ENCODE measurements at places on chromosomes 16 and 17. TPM values are rescaled to one million over a fixed set of nuclear protein-coding genes. Genes with fewer than 3 reads are reported as not detected.

Gene GGT6
- 187 TPM for total RNA-seq

Gene TNS4
- total RNA-seq = 730 TPM

Gene ABCC11
- total RNA-seq = 1.4 TPM

Gene DEXI
- 35.9 TPM for total RNA-seq

Gene GALR2
- total RNA-seq = not detected

DNA sequence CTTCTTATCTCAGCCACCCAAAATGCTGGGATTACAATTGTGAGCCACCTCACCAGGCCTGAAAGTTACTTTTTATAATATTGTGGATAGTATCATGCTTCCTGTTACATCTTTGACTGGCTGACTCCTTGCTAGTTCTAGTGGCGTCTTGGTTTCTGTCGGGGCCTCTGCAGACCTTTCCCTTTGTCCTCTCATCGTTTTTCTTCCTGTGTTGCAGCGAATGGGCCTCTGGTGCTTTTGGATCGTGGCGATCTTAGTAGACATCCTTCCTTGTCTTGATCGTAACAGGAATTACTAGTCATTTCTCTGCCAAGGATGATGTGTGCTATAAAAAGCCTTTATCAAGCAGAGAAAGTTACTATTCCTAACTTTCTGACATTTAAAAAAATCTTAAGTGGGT, 20.8 kb downstream of the ASPSCR1 start:
- H3K4me3 ChIP-seq = no peak overlapping the region
- peaks cover 10% of the 10 kb centered on the region for H3K4me1 ChIP-seq
- peaks cover 13% of the 10 kb centered on the region for H3K36me3 ChIP-seq
- H3K27me3 ChIP-seq = no peaks in the 10 kb centered on the region
- no peak for DNase-seq
- H3K27ac ChIP-seq = no peak overlapping the region

GRCh38 chr17:64534187-64534586, 27.4 kb downstream of the CEP95 start:
- no peaks in the 10 kb centered on the region for H3K27me3 ChIP-seq
- no peak overlapping the region for H3K27ac ChIP-seq
- no peak overlapping the region for H3K4me3 ChIP-seq
- H3K36me3 ChIP-seq = peaks cover 95% of the 10 kb centered on the region

GRCh38 chr16:2333772-2334379, 6.7 kb downstream of the ABCA3 start:
- H3K27me3 ChIP-seq = no peaks in the 10 kb centered on the region
- no peak overlapping the region for H3K27ac ChIP-seq
- DNase-seq = no peak
- H3K36me3 ChIP-seq = no peaks in the 10 kb centered on the region

DNA sequence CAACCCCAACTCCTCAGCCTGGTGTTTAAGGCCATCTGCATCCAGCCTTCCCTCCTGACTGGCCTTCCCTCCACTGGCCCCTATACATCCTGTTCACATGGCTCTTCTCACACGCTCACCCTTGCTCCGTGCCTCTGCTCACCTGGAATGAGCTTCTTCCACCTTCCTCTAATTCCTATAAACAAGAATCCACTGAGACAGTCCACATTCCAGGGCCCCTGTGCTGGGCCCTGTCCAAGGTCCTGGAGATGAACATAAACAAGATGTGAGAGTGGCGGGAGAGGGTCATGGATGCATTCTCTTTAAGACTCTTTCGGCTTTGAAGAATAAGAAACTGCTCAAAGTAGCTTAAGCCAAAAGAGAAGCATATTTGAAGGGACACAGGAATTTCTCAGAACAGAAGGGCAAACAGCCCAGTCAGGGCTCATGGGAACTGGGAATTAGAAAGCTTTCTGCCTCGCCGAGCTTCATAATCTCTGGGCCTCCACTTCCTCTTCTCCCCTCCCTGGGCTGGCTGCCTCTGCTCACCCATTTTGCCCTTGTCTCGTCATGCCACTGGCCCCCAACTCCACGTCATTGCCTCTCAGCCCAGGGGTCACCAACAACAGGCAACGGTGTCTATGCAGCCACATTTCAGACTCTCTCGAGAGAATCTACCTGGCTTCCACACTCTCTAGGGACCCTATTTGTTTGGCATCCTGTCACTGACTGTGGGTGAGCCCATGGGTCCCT, 13.5 kb downstream of the SPPL2C start:
- no peak for DNase-seq
- no peaks in the 10 kb centered on the region for H3K36me3 ChIP-seq
- H3K4me1 ChIP-seq = no peaks in the 10 kb centered on the region
- H3K27ac ChIP-seq = no peak overlapping the region

DNA sequence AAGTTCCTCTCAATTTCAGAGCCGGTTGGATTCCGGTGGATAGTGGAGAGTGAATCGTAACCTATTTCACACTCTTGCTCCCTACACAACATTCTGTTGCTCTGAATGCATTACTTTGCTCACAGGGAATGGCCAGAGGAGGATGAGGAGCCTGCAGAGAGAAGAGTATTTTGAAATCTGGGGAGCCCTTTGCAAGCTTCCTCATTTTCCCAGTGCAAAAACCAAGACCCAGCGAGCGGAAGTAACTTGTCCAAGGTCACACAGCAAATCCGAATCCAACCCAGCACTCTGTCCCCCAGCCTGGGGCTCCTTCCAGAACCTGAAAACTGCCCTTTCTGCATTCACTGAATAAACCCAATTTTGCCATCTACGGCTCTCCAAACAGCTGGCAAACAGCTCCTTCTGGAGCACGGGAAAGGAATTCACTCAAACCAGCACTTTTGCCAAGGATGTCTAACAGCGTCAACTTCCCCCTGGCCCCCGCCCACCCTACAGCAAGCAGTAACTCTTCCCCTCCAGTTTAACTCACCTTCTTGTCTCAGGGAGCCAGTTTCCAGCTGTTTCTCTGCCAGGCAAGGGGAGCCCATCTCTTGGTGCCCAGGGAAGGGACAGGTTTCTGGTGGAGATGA, 557 bp downstream of the KCNG4 start:
- H3K27me3 ChIP-seq = peaks cover 12% of the 10 kb centered on the region
- no peak for DNase-seq
- no peaks in the 10 kb centered on the region for H3K36me3 ChIP-seq

Data from suprapubic skin (tissue), 4 donors.